ENCODE measurements at places on chromosomes 11 and 22.

DNA sequence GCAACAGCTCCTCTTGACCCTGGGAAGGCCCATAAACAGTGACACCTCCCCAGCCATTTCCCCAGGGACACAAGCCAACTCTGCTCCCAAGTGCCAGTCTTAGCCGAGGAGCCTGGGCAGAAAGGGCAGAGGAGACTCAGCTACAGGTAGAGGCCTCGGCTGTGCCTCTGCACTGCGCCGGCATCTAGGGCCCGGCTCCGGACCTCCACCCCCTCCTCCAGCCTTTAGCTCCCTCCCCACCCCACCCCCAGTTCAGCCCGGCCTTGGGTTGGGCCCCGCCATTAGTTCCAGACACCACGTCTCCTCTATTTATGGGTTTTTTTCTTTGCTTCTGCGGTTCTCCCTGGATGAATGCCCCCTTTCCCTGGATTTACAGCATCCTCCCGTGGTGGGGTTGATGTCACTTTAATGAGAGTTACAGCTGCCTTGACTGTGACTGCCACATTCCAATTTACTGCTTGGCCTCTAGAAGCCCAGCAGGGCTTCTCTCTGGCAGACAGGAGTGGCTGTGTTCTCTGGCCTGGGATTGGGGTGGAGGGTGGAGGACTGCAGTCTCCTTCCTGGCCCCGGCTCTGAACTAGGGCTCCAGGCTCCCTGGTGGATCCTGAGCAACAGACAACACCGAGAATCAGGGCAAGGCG is 13.5 kb upstream of the OAF start:
- DNase-seq, result no peak

GRCh38 chr11:19013181-19013857 is 47.2 kb downstream of the MRGPRX2 start:
- no peak for DNase-seq

DNA sequence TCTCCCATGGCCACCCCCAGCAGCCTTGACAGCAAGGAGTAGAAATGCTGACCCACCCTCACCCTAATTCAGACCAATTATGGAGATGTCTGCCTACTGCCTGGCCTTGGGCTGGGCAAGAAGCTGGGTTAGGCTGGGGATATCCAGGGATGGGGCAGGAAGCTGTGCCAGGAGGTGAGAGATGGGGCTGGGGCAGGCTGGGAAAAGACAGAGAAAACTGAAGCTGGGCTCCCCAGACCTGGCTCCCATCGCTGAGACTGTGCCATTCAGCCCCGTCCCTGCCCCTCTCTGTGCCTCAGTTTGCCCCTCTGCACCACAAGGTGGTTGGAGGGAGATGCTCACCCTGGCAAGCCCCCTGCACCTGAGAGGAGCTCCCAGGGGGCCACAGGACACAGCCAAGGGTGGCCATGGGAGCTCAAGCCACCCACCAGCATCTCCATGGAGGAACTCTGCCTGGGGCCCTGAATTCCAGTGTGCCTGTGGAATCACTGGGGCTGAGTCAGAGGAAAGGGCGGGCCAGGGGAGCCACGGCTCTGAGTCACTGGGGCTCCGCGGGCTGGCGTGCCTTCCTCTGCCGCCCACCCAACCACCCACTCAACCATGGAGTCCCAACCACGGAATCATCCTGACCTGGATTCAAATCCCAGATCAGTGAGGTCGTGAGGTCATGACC is 6.0 kb upstream of the CARD10 start:
- no peak for DNase-seq

DNA sequence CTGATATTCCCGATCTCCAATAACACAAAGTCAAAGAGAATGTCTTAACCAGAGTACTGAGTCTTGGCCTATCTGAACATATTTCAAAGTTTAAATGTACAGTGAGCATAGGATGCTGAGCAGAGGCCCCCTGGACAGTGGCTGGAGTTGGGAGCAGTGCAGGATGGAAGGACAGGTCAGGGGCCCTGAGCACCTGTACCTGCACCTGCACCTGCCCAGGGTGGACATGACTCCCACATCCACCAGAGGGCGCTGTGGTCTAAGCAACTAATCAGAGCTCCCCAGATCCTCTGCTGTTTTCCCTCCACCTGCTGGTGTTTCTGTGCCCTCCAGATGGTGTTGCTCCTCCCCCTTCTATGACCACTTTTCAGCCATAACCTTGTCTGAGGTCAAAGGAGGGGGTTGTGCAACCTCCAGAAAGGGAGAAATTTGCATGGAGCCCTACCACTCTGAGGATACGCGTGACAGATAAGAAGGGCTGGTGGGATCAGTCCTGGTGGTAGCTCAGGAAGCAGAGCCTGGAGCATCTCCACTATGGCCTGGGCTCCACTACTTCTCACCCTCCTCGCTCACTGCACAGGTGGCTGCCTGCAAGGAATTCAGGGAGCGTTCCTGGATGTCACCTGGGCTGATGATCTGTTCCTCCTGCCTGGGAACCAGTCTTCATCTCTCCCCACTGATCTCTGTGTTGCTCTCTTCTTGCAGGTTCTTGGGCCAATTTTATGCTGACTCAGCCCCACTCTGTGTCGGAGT is 49.1 kb upstream of the VPREB1 start:
- DNase-seq, result no peak

- DNase-seq, result no peak
Observed at GRCh38 chr22:40637183-40638150, 948 bp upstream of the MRTFA start.
